ENCODE measurements at places on chromosomes 4 and X.

GRCh38 chr4:88144866-88145300 lies 13.6 kb downstream of the ABCG2 start:
- no peak for DNase-seq

DNA sequence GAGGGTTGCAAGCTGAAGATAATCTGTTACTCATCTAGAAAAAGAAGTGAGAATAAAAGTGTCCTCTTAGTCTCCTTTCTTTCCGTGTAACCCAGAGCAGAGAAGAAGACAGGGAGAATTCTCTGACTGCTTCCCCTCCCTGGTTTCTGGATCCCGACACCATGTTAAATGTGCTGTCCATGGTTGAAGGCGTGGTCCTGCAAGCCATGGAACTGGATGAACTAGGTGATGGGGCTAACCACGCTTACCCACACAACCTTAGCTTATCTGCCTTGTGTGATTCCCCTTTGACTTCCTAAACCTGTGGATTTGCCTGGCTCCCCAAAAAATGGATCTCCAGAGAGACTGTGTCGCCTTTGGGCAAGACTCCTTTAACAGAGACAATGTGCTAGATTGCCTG lies 907.6 kb downstream of the FSTL5 start:
- DNase-seq, result no peak

DNA sequence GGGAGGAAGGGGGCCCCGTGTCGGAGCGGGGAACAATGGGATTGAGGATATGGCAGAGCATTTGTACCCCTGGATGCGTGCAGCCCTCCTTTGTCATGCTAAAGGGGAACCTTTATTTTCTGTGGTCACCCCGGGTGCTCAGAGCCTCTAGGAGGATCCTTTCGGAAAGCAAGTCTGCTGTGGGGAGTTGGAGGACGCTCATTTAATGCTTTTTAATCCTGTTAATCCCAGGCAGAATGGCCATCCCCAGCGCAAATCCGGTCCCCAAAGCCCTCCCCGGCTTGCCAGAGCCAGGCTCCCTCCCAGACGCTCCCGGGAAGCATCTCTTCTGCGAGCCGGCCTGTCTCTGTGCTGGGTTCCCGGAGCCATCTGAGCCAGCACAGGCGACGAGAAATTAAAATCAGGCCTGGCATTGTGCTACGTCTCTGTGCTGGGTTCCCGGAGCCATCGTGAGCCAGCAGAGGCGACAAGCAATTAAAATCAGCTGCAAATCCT lies 113.2 kb upstream of the PPP2R3B start:
- DNase-seq, result no peak

DNA sequence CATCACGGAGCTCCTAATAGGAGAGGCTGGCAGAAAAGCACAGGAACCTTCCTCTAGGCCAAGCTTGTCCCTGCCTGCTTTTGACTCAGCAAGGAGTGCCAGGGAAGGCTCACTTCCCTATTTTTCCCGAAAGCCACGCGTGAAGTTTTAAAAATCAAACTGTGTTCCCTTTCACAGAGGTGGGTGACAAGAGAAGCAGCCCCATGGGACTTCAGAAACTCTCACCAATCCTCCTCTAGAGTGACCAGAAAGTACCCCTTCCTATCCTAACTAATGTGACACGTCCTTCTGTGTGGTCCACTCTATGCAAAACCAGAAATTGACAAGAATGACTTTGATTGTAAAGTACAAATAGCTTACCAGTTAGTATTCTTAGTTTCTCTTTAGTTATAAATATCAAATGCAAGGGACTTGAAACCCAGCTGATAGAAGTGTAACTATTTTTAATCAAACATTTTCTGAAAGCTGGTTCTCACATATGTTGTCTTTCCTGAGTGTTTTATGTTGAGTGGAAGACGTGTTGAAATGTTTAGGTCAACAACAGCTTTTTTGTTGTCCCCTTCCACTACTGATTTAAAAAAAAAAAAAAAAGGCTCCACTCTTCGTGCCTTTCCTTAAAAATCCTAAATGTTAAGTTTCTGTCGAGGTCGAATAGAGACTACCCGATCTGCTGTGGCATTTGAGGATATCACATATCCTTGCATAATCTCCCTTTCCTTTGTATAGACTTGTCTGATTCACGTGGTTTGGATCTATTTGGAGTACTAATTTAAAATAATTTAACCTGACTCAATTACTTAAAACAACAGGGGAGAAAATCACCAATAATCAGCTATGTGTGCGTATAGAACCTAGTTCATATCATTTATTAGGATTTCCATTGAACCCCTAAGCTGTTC lies 42.1 kb downstream of the NFKB1 start:
- no peak for DNase-seq

GRCh38 chrX:118566359-118566758 lies 70.7 kb downstream of the DOCK11 start:
- DNase-seq, result no peak

- DNase-seq, result no peak
Observed at GRCh38 chr4:41678951-41679350, 69.6 kb downstream of the PHOX2B start.
